NK-92 treated with Interleukin-12 subunit alpha and Interleukin-12 subunit beta, amount 100 ng/mL, for 24 hours (cell line): ENCODE measurements at places on chromosomes 6 and 20.

DNA sequence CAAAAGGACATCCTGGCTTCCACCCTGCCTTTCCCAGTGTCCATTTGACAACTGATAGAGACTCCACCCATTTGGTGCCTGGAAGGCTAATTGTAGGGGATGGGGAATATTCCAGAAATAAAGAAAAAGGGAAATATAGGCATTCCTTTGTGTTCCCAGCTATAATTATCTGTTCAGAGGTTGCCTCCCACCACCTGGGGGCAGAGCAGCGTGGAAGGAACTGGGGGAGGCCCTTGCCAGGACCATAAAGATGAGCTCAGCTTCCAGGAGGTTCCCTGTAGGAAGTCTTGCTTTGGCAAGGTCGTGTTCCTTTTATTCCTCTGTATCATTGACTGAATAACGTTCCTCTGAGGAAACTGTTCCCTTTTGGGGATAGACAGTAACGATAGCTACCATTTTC, 214.7 kb downstream of the TFAP2C start:
- DNase-seq: no peak

DNA sequence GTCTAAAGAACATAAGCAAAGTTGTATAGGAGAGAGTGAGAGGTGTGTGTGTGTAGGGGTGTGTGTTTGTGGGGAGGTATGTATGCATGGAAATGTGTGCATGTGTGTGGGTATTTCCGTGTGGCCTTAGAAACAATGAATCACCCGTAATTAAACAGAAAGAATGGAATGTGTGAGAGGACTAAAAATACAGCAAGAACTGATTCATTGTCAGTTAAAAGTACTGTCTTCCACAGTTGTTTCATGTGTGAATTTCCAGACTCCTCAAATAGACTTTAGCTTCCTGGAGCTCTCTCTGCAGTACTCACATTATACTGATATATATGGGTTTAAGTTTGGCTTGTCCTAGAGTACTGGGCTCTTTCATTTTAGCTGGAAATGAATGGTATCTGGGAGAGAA, 145.7 kb downstream of the RIMS1 start:
- DNase-seq: no peak

DNA sequence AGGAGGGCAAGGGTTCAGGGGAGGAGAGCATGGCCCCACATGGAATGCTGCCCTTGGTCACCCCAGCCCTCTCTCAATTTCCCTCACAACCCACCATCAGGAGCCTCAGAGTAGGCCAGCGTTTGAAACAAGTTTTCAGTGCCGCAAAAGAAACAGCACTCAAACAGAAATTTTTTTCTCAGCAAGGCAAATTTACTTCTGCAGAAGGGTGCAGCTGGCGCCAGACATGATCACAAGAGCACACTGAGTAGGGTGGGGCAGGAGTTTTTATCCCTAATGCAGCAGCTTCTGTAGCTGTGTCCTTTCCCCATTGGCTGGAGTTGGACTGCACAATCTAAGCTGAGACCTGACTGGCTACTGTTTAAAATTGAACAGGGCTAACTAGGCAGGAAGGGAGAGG, 287.8 kb upstream of the CDYL start:
- DNase-seq: no peak

- no peak for DNase-seq
These were observed 16.2 kb downstream of the FRS3 start for GRCh38 chr6:41763470-41763869.

DNA sequence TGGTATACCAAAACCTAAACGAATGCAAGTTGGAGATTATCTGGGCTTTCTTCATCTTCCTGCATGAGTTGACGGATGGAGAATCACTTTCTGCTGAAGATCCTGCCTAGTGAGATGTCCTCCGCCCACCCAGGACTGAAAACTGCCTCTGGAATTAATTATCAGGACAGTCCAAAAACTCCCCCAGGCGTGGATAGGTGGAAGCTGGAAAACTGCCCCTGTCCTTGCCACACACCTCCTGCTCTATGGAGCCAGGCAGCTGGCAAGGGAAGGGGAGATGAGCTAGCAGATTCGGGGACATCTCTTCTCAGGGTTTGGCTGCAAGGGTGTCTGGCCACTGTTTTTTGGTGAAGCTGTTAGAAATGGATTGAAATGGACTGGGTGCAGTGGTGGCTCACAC, 89.3 kb upstream of the ZNFX1 start:
- DNase-seq: no peak

DNA sequence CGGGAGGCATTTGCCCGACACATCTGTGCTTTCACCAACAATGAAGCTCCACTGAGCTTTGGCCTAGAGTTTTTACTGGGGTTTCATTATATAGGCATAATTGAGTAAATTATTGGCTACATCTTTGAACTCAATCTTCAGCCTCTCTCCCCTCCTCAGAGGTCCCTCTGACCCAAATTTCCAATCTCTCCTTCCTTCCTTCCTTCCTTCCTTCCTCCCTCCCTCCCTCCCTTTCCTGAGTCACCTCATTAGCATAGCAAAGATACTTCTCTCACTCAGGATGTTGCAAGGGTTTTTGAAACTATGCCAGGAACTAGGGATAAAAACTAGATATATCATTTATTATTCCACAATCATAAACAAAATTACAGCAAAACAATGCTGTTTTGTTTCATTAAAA, 238.2 kb upstream of the PRND start:
- DNase-seq: no peak

- no peak for DNase-seq
These were observed 40.9 kb downstream of the GHRH start for GRCh38 chr20:37220731-37221130.

GRCh38 chr6:17276766-17277165, 4.4 kb upstream of the RBM24 start:
- DNase-seq: no peak

DNA sequence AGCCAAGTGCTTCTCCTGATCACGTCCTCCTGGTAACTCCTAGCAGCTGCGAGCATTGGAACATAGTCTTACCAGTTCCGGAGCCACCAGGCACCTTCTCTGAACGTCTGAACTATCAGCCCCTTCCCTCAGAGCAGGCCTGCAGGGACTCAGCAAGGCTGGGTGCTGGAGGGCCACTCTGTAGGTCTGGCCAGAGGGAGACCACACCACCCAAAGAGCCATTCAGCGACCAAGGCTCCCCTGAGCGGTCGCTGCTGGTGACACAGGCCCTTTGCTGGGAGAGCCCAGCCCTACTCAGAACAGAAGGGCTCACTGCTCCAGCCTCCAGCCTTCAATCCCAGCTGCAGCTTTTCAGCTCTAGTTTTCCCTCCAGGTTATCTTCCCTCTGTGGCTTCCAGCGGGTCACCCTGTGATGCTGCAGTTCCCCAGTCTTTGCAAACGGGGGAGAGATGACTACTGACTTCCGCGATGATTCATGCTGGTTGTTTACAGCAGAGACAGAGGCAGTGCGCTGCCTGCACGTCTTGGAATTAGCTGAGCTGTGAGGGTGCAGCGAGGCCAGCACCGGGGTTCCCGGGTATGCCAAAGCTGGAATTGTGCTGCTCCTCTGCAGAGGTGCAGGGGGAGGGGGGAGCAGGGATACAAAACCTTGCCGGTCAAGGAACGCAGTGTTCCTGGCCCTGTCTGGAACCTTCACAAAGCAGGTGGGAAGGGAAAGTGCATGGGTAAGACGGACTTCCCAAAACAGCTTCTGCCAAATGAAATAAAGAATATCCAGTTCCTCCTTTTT, 161.4 kb downstream of the LY86 start:
- DNase-seq: no peak

DNA sequence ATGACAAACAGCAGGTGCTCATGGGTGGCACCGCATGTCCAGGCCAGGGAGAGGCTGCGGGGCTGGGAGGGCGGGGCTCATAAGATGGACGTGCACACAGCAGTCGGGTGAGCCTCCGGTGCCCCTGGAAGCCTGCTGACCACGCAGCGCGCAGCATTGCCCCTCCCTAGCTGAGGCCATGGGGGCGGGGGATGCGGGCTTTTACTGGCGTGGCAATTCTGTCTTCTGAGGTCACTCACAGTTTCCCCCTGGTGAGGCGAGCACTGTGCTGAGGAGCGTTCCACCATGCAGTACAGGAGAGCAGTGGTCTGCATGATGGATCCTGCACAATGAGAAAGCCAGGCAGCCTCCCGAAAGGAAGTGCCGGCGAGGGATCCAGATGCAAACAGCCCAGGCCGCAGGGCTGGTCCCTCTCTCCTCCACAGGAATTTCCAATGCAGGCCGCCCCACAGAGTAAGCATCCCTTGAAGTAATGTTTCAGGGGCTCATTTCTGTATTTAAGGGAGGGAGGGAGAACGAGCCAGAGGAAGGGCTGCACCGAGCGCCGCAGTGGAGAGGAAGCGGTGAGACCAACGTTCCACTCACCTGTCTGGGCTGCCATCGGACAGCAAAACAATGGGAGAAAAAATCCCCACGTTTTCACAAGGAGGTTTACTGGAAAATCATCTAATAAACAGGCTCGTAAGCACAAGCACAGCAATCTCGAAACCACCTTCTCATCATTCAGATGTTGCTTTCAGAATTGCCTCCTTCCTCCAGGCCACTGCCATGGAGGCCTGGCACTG, 56.0 kb downstream of the IRF4 start:
- no peak for DNase-seq

GRCh38 chr20:43794326-43794725, 67.5 kb upstream of the GTSF1L start:
- no peak for DNase-seq
